Cortex of kidney (tissue), 1 donor: ENCODE measurements at places on chromosomes 7 and 10.

- DNase-seq: no peak
Measured at GRCh38 chr7:81327468-81328266, 408.8 kb upstream of the SEMA3C start.

DNA sequence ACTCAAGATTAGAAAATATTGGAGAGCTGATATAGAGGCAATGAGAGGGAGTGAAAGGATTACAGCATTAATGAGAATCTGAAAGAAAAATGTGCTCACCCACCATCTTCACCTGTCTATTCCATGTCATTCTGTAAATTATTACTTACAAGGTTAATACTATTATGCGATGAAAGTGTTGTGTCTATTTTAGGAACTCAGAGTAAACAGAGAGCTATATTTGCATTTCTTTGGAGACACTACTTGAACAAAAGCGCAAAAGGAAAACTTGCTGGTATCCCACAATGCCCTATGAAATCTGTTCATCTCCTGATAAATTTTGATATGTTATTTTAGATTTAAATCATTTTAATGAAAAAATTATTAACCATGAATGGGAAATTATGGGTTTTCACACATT is 196.1 kb downstream of the ZEB1 start:
- no peak for DNase-seq

DNA sequence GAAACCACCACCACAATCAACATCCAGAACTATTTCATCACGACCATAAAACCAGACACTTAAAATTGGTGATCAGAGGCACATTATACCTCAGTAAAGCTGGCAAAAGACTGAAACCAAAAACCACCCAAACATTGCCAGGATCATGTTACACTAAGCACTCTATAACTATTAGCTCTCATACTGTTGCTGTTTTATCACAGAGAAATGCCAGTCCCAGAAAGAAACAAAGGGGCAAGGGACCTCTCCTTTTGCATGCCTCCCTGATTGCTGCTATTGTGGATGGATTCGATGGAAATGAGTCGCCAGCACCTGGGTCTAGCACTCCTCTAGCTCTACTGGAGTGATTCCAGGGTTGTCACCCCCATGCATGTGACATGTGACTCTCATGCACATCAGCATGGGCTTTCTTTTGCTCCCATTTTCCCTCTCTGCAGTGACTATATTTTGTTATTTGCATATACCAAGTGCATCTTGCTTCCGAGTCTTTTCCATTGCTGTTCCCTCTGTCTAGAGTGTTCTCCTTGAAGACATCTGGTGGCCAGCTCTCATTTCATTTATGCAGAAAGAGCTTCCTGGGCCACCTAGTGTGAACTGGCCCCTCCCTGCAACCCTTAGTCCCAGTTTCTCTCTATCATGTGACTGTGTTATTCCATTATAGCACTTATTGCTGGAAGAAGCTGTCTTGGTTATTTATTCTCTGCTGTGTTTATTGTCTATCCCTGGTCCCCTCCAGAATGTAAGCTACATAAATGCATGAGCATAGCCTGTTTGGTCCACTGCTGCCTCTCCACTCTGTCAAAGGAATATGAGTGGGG is 300.6 kb downstream of the PLXNA4 start:
- DNase-seq: no peak

DNA sequence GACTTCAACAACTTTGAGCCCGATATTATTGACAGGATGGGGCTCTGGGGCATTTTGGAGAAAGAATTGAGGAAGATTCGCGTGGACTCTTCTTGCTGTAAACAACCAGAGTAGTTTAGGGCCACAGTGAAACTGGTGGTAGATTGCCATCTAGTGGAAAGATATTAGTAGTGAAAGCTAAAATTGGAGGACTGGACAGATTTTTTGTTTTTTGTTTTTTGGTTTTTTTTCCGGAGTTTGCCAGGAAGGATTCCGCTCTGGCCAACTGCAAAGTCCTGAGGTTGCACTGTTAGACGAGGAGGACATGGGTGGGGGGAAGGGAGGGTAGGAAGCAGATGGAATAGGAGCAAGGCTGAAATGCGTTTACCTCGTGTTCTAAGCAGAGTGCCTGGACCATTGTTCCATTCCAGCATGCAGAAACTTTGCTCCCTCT is 11.7 kb downstream of the NOBOX start:
- no peak for DNase-seq

GRCh38 chr7:42181566-42181965 is 55.4 kb downstream of the GLI3 start:
- no peak for DNase-seq

DNA sequence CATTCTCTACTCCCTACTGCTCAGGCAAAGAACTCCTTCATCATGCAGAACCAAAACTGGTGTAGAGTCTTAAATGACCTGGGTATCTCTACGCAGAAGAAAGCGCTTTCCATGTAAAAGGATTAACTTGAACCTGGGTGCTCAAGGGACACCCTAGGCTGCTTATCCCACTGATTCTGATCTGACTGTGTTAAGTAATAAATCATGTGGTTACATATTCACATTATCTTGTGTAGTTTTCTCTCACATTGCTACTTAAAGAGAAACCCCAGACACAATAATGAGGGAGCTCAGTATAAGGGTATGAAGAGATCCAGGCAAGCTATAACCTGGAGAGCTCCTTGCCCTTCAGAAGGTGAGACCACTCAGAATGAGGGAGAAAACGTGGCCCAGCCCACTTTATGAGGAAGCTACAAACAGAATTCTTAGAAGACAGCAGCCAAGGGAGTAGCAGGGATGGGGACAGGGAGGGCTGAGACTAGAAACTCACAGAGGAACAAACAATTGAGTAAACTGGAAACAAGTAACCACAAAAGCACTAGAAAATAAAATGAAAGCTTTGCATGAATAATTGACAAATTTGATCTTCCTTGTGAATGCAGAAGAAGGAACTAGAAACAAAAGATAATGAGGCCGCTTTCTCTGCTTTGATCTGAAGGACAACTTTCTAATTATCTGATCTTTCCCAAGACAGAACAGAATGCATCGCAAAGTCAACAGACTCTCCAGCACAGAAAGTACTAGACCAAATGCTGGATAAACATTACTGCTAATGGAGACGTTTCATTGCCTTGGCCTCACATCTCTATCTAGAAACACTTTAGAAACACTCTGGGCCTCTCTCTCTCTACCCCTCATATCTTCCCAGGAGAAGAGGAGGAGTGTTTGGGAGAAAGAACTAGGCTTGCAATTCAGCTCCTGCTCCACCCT is 76.1 kb downstream of the LRRC17 start:
- no peak for DNase-seq

DNA sequence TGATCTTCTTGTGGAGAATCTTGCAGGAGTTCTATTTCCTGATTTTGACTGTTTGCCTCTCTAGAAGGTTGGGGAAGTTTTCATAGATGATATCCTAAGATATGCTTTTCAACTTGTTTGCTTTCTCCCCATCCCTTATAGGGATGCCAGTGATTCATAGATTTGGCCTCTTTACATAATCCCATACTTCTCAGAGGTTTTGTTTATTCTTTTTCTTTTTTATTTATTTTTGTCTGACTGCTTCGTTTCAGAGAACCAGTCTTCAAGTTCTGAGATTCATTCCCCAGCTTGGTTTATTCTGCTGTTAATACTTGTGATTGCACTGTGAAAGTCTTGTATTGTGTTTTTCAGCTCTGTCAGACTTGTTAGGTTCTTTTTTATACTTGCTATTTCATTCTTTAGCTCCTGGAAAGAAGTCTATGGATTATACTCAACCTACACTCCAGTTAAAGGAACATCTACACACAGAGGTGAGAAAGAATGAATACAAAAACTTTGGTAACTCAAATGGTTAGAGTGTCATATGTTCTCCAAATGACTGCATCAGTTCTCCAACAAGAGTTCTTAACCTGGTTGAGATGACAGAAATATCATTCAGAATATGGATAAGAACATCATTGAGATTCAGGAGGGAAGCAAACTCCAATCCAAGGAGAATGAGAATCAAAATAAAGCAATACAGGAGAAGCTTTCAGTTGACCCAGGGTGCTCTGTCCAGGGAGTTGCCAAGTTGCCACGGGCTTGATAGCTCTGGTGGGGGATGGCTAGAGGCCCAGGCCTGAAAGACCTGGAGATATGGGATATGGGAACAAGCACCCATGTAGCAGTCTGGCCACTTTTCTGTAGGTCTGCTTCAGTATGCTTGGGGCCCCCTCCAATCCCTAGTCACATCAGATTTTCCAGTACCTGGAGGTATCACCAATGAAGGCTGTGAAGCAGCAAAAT is 150.3 kb downstream of the AHR start:
- no peak for DNase-seq

- DNase-seq: no peak
Measured at GRCh38 chr7:3922175-3922635, 621.2 kb downstream of the SDK1 start.

DNA sequence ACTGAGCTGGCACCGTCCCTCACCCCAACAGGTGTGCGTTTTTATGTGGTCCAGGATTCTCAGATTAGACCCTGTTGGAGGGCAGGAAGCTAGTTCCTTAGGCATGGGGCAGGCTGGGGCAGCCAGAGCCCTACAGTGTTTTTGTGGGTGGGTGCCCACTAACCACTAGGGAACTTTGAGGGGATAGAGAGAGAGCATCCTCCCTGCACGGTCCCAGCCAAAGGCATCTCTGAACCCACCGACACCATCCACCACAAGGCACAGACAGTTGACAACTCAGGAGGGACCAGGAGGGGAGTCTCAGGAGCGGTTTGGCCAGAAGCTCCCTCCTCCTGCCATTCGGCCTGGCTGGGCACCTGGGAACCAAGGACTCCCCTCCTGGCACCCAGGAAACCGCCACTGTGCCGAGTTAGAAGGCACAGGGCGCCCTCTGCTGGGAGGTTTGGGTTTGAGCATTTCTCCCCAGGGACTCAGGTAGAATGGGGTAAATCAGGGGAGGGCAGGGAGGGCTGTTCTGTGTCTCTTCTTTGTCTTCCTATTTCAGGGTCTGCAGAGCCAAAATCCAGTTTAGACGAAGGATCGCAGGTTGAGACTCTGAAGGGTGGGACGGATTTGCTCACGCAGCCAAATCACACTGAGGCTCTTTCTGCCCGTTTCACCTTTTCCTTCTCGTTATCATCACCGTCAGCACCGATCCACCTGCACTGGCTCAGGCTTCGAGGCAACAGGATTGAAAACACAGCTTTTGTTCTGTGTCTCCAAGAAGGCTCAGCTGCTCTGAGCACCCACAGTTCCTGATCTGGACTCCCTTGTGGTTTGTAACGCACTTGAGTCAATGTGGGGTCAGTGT is 84.8 kb upstream of the COL13A1 start:
- DNase-seq: no peak
